ENCODE measurements at places on chromosomes 2 and 18.

DNA sequence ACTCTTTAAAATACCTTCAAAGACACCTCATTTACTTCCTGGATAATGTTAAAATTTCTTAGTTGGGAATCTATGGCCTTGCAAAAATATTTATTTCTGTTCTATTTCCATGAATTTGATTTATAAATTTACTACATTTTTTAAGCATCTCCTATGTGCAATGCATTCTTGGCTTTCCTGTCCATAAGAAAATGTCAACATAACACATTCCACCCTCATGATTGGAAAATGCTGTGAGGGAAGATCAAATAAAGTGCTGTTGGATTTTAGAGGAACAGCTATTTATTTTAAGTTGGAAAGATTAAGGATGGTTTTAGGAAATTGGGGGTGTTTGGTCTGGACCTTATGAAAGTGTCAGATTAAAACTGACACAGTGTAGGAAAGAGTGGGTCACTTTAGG is 45.4 kb upstream of the MC4R start:
- no peak for DNase-seq

DNA sequence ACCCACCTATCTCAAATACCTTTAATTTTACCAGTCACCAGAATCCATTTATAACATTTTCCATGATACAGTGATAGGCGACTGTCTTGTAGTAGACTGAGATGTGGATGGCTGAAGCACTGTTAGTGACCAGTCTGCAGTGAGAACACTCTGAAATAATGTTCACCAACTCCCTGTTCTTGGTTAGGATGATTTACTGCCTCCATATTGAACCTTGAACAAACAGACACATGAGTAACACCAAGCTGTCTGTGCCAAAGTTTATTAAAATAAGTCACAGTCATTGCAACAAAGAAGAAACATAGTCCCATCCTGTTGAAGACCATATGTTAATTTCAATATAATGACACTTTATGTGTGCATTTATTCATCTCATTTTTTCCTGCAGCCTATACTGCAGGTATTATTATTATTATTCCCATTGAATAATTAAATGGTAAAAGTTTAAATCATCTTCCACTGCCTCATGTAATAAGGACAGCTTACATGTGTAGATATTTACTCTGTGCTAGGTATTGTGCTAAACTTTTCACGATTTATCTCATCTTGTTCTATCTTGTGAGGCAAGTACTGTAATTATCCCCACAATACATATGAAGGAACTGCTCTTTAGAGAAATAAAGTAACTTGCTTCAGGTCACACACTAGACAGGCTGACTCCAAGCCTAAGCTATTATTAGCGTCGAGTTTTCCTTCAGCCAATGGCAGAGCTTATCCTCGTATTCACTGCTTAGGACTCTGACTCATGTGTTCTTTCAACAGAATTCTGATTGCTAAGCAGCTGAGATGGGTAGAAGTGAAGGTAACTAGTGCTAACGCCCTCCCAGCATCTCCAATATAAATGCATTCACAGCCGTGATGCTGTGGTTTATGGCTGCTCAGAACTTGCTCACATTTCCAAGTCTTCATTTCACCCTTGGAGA is 62.5 kb downstream of the ONECUT2 start:
- DNase-seq: no peak

- DNase-seq: no peak
These were observed 155.3 kb downstream of the ANTXR1 start for GRCh38 chr2:69168144-69168813.

DNA sequence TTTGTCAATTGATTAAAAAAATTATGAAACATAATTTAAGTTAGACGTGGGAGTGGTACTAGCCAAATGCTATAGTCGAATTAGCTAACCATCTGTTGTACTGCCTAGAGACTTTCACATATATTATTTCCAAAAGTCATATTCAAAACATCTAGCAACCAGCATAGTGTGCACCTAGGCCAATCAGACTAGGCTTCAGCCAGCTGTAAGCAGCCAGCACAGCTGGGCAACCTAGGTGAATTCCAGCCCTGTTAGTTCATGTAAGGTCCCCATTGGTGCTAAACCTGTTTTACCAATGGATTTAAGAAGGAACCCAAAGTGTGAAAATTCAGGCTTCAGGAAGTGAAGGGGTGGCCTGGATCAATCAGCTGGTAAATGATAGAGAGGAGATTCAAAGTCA is 144.3 kb downstream of the BCL2 start:
- DNase-seq: no peak

DNA sequence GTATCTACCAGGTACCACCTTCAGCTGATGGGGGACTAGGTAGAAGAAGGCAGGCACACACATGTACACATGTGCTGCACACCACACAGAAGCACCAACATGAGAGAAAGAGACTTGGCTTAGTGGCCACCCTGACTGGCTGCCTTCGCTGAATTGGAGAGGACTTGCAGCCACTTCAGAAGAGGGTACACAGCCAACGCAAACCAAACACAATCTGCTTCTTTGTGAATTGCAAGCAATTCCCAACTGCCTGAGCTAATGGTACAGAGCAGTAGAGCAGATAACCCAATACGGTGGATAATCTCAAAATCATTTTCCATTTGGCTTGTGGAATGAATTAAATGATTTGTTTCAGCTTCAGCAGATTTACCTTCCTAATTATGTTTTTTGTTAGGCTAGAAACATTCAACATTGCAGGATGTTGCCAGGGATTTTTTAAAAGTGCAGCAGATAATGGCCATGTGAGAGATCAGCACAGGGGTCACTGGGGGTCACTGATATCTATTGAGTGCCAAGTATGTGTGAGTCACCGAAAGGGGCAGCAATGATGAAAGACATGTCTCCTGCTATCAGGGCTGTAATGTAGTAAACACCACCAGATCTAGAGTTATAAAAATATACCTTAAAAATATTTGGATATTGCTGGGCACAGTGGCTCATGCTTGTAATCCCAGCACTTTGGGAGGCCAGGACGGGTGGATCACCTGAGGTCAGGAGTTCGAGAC is 652.6 kb downstream of the BCL11A start:
- DNase-seq: no peak

GRCh38 chr18:37734406-37734805 is 168.8 kb upstream of the CELF4 start:
- no peak for DNase-seq

DNA sequence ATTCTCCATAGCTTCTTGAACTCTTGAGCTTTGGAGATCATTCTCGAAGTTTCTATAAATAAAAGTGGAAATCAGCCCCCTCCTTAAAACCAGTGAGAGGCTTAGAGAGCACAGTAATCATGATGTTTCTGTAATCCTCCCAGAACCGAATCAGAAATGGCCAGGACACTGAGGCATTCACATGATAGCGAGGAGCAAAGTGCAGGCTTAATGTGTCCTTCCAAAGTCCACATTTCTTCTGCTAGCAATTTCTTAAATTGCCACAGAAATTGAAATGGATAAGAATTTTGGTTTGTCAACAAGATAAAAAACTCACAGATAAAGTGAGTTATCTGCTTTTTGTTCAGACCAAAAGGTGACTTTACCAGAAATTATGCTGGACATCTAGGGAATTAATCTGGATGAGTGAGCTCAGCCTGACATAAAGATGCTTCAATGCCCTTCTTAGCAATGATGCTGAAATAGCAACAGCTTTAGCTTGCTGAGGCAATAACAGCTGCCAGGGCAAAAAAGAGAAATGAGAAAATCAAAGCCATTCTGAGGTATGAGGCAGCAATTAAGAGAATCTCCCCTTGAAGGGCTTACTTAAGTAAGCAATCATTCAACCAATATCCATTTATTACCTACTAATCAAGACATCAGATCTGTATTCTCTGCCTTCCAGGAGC is 82.4 kb upstream of the PHLPP1 start:
- no peak for DNase-seq

DNA sequence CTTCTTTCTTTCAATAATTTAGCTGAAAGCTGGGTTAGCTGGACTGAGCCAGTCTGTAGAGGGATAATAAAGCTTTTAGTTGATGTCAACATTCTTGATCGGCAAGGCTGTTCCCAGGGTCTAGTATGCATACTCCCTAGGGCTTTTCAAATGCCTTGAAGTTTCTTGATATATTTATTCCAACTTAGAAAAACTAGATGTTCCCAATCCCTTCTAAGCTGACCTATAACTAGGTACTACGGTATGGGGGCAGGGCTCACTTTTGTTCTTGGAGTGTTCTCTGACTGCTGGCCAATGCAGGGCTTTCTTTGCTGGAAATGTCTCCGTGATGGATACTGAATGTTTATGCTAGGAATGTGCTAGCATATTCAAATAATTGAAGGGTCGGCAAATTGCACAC is 258.6 kb upstream of the TANK start:
- DNase-seq: no peak

- DNase-seq: no peak
These were observed 32.5 kb downstream of the DOCK10 start for GRCh38 chr2:225009768-225010167.

- DNase-seq: no peak
These were observed 56.4 kb downstream of the FAM168B start for GRCh38 chr2:131036696-131037397.

- no peak for DNase-seq
These were observed 21.1 kb downstream of the NFE2L2 start for GRCh38 chr2:177243476-177243875.

All from stimulated activated CD8-positive, alpha-beta memory T cell treated with anti-CD3 and anti-CD28 coated beads, Interleukin-2, amount 100 ng/mL, for 1 hour (primary cell).